Caco-2 (cell line): ENCODE measurements at places on chromosomes 12 and 14. TPM values are rescaled to one million over a fixed set of nuclear protein-coding genes. Genes with fewer than 3 reads are reported as not detected.
A peak's percentile ranks its signal among the peaks of the same experiment; 100 is the strongest.

ZCCHC8 gene
- total RNA-seq, result 37.5 and 40.1 TPM in 2 replicates

TAS2R9 gene
- total RNA-seq, result not detected in 2 replicates

C12orf60 gene
- total RNA-seq, result 1.8 and 2.8 TPM in 2 replicates

DNA sequence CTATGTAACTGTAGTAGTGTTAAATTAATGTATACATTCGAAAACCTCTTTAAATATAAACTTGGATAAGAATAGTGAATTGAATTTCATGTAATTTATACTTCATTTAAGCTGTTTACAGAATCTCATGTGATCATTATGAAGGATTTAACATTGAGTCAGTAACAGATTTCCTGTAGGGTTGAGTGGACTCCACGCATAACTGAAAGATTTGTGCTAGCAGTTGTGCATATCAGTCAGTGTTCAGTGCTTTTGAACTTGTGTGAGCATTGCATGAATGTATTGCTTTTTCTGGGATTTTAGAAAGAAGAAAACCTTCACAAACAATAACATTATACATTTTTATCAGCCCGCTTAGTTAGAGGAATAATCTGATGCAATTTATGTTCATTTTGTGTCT lies 1435.3 kb downstream of the LRFN5 start:
- DNase-seq, result no peak
- H3K27ac ChIP-seq, result no peak overlapping the region
- no peaks in the 10 kb centered on the region for H3K27me3 ChIP-seq
- no peaks in the 10 kb centered on the region for H3K36me3 ChIP-seq
- H3K4me1 ChIP-seq, result no peaks in the 10 kb centered on the region

ACSM4 gene
- not detected in 2 replicates for total RNA-seq

GRCh38 chr12:108043750-108044533 lies 85.1 kb upstream of the WSCD2 start:
- H3K27me3 ChIP-seq, result no peaks in the 10 kb centered on the region
- H3K36me3 ChIP-seq, result no peaks in the 10 kb centered on the region
- H3K4me3 ChIP-seq, result no peak overlapping the region
- peak; percentile 46 for DNase-seq
- no peak overlapping the region for H3K27ac ChIP-seq
- no peaks in the 10 kb centered on the region for H3K4me1 ChIP-seq

KLHL33 gene
- not detected in 2 replicates for total RNA-seq

DNA sequence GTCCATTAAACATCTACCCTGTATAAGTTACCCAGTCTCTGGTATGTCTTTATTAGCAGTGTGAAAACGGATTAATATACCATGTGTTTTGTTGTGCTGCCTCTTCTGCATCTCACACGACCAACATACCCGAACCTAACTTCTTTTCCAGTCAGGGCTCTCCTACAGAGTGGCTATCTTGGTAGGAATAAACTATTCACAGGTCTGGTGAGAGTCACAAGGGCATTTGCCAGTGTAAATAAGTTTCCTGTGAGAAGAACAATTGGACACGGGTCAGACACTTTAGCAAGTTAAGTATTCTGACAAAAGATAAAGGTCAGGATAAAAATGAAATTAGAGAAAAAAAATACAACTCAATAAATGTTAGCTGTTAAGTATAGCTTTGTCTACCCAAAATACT lies 60.9 kb downstream of the MYF5 start:
- H3K36me3 ChIP-seq, result no peaks in the 10 kb centered on the region
- H3K27me3 ChIP-seq, result no peaks in the 10 kb centered on the region
- H3K27ac ChIP-seq, result no peak overlapping the region
- no peak overlapping the region for H3K4me3 ChIP-seq
- 0 out of 2 replicates have a peak, but pooled peaks cover 4% of the 10 kb centered on the region for H3K4me1 ChIP-seq

- DNase-seq, result no peak
- no peaks in the 10 kb centered on the region for H3K36me3 ChIP-seq
- H3K27me3 ChIP-seq, result no peaks in the 10 kb centered on the region; the same call in 1 of the 2 replicates
Observed at GRCh38 chr12:92530706-92531105, 172.1 kb upstream of the PLEKHG7 start.

DNA sequence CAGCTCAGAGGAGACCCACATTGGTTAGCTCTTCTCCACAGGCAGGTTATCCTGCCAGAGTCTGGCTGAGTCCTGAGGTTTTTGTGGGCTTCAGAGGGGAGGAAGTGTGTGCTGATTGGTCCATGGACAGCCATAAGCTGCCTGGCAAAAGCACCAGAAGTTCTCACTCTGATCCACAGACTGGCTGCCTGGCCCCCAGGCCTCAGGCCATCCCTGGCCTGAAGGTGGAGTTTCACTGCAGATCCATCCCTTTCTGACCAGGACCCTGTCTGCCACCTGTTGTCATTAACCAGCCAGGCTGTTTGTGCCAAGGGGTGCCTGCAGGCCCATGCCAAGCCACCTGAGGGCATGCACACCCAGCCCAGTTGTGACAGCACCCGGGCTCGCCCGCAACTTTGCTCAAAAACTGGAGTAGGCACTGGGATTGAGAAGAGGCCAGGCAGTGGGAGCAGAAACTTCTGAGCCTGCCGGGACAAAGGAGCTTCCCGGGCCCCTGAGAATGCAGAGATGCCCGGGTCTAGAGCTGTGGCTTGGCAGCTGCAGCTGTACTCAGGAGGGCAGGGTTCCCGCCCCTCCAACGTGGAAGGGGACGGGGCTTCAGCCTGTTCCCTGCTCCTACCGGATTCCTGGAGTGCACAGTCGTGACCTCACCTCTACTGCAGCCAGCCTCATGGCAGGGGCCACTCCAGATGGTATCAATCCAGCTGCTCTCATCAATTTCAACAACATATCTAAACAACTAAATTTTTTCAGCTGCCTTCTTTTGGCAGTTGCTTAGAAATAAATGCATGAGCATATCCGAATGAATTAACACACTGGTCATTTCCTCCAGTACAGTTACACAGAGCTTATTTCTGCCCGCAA lies 1277.3 kb downstream of the SLC16A7 start:
- H3K27ac ChIP-seq, result no peak overlapping the region
- no peaks in the 10 kb centered on the region for H3K27me3 ChIP-seq
- no peak for DNase-seq
- no peaks in the 10 kb centered on the region for H3K36me3 ChIP-seq
- no peak overlapping the region for H3K4me3 ChIP-seq
- H3K4me1 ChIP-seq, result no peaks in the 10 kb centered on the region

ADIPOR2 gene
- 119 and 125 TPM in 2 replicates for total RNA-seq
